Natural killer cell (primary cell): ENCODE measurements at places on chromosomes 13 and 19.
A peak's percentile ranks its signal among the peaks of the same experiment; 100 is the strongest.

DNA sequence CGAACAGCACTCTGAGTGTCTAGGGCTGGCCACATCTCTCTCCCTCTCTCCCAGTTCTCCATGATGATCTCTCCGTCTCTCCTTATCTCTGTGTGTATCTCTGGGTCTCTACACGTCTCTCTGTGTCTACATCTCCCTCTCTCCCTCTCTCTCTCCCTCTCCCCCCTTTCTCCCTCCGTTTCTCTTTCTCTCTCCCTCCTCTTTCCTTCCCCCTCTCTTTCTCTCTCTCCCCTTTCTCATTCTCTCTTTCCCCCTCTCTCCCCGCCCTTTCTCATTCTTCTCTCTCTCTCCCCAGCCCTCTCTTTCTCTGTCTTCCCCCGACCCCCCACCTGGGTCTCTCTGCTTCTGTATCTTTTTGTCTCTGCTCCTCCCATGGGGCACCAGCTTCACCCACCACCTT, 21.3 kb upstream of the TNFAIP8L1 start:
- H3K4me3 ChIP-seq = no peak overlapping the region
- H3K27me3 ChIP-seq = no peaks in the 10 kb centered on the region
- no peaks in the 10 kb centered on the region for H3K36me3 ChIP-seq
- no peaks in the 10 kb centered on the region for H3K4me1 ChIP-seq
- no peak overlapping the region for H3K27ac ChIP-seq

GRCh38 chr19:16170134-16170533, 3.2 kb downstream of the CIB3 start:
- DNase-seq = no peak
- peaks cover 40% of the 10 kb centered on the region for H3K4me1 ChIP-seq
- H3K27me3 ChIP-seq = no peaks in the 10 kb centered on the region

- no peak for DNase-seq
- H3K27ac ChIP-seq = no peak overlapping the region
- no peaks in the 10 kb centered on the region for H3K4me1 ChIP-seq
- no peaks in the 10 kb centered on the region for H3K27me3 ChIP-seq
- H3K4me3 ChIP-seq = no peak overlapping the region
Observed at GRCh38 chr13:81957121-81957520, 1616.2 kb upstream of the SPRY2 start.

DNA sequence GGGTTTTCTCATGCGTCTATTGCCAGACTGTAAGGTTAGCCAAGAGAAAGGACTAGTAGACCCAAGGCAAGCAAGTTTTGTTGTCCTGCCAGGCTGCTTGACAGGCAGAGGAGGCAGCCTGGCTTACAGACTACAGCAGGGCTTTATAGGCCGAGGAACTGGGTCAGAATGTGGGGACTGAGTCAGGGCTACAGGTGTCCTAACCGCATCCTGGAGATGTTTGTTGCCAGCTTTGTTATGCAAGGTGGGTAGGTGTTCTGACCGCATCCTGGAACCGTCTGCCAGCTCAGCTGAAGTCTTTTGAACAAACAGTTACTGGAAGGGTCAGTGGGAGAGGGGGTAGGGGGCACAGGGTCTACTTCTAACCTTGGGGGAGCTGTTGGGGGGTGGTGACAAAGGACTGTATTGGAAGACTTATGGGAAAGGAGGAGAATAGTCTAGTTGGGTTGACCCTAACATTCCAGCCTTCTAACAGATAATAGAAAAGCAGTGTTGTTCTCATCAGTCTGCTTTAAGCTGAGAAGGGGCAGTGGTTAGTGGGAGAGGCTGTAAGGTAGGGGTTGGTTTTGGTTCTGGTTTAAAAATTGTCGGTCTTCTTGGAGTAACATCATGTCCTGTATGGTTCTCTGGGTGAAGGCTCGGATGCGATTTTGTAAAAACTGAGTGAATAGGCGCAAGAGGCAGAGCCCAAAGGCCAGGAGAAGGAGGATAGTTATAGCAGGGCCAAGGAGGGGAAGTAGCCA, 913.8 kb upstream of the SLITRK5 start:
- no peaks in the 10 kb centered on the region for H3K36me3 ChIP-seq
- DNase-seq = peak; percentile 42

GRCh38 chr13:99421758-99422585, 79.3 kb upstream of the TM9SF2 start:
- H3K27ac ChIP-seq = no peak overlapping the region
- H3K27me3 ChIP-seq = no peaks in the 10 kb centered on the region
- no peak overlapping the region for H3K4me3 ChIP-seq
- DNase-seq = no peak
- H3K36me3 ChIP-seq = no peaks in the 10 kb centered on the region

GRCh38 chr13:106691341-106691740, 123.4 kb upstream of the ARGLU1 start:
- DNase-seq = no peak
- no peaks in the 10 kb centered on the region for H3K36me3 ChIP-seq
- H3K27ac ChIP-seq = no peak overlapping the region
- no peak overlapping the region for H3K4me3 ChIP-seq
- no peaks in the 10 kb centered on the region for H3K27me3 ChIP-seq
- no peaks in the 10 kb centered on the region for H3K4me1 ChIP-seq

DNA sequence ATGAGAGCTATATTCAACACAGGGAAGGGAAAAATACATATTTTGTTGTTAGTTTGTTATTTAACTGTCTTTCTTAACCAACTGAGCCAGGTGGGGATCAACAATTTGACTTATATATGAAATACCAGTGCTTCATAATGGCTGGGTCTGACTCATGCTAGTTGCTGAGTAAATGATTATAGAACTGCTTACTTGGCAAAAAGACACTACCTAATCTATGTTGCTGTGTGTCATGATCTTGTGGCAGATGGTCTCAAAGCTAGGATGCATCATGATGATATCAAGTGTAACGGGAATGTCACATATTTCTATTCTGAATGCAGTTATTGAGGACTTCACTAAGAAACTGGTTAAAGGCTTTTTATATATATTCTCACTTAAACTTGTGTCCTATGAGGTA, 727.4 kb upstream of the SLITRK1 start:
- H3K36me3 ChIP-seq = no peaks in the 10 kb centered on the region
- no peaks in the 10 kb centered on the region for H3K4me1 ChIP-seq
- H3K27me3 ChIP-seq = no peaks in the 10 kb centered on the region
- H3K27ac ChIP-seq = no peak overlapping the region
- H3K4me3 ChIP-seq = no peak overlapping the region

- no peaks in the 10 kb centered on the region for H3K36me3 ChIP-seq
- H3K4me1 ChIP-seq = peaks cover 26% of the 10 kb centered on the region
- H3K4me3 ChIP-seq = no peak overlapping the region
- H3K27ac ChIP-seq = no peak overlapping the region
Observed at GRCh38 chr13:99991828-99992775, 10.5 kb downstream of the ZIC2 start.

GRCh38 chr13:75356421-75356820, 125.5 kb downstream of the TBC1D4 start:
- no peak overlapping the region for H3K4me3 ChIP-seq
- no peak for DNase-seq
- H3K36me3 ChIP-seq = no peaks in the 10 kb centered on the region
- no peaks in the 10 kb centered on the region for H3K4me1 ChIP-seq
- no peak overlapping the region for H3K27ac ChIP-seq

DNA sequence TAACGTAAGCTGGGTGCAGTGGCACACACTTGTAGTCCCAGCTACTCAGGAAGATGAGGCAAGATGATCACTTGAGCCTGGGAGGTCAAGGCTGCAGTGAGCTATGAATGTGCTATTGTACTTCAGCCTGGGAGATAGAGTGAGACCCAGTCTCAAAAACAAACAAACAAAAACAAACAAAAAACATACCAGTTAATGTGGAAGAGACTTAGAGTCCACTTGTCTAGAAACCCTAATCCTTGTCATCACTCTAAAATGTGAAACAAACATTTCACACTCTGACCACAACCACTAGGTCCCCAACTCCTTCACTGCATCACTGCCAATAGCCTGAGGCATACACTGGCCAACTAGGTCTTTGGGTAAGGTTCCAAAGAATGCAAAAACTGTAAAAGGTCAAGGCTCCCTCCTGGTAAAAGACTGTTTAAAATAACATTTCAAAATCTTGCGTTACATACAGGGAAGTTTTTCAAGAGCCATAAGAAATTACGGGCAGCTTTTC, 28.6 kb upstream of the CYP2B6 start:
- no peaks in the 10 kb centered on the region for H3K36me3 ChIP-seq
- DNase-seq = no peak
- H3K27ac ChIP-seq = no peak overlapping the region
- H3K4me3 ChIP-seq = no peak overlapping the region
